Hematopoietic multipotent progenitor cell (in vitro differentiated cells): ENCODE measurements at places on chromosomes 3 and 15. TPM values are rescaled to one million over a fixed set of nuclear protein-coding genes. Genes with fewer than 3 reads are reported as not detected.

DNA sequence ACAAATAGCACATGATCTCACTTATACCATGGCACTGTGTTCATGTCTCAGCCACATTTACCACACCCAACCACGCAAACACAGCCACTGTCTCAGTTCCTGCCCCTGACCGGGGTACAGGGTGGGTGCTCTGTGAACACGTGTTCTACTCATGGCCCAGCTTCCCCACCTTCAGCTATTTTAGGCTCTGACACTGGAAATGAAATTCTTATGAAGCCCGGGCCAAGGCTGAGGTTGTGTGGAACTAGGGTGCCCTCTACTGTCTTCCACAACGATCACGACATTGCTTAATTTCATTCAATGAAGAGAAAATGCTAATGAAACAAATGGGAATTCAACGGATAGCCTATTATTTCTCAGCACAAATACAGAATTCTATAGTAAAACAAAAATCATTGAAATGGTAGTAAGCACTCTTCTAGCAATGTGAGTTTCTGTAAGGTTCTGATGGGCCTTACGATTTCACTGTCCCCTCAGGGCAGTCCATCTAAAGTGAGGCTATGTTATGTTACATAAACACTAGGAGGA lies 2.1 kb upstream of the GABRA5 start:
- peak; percentile 47 for DNase-seq

- DNase-seq: no peak
Observed at GRCh38 chr3:79167651-79168416, 600.0 kb downstream of the ROBO1 start.

DNA sequence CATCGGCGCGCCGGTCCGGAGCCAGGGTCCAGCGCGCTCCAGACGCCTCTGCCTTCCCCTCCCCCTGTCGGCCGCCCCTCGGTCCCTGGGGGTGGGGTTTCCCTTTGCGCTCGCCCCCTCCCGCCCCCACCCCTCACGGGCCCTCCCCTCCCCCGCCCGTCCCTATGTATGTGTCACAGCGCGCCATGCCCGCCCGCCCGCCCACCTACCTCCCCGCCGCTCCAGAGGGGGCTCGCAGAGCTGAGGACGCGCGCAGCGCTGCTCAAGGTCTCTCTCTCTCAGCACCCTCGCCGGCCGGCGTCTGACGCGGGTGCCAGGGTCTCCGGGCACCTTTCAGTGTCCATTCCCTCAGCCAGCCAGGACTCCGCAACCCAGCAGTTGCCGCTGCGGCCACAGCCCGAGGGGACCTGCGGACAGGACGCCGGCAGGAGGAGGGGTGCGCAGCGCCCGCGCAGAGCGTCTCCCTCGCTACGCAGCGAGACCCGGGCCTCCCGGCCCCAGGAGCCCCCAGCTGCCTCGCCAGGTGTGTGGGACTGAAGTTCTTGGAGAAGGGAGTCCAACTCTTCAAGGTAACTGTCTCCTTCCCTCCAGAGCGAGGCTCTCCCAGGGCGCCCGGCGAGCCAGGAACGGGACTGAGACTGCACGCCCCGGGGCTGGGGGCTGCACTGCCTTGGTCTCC lies at the start of gene ACAN:
Gene ACAN (plus strand): TSS at position 196 of the 679 bp plus-strand sequence. CDS start 32,771 bp downstream, outside the sequence.
- DNase-seq: no peak

DNA sequence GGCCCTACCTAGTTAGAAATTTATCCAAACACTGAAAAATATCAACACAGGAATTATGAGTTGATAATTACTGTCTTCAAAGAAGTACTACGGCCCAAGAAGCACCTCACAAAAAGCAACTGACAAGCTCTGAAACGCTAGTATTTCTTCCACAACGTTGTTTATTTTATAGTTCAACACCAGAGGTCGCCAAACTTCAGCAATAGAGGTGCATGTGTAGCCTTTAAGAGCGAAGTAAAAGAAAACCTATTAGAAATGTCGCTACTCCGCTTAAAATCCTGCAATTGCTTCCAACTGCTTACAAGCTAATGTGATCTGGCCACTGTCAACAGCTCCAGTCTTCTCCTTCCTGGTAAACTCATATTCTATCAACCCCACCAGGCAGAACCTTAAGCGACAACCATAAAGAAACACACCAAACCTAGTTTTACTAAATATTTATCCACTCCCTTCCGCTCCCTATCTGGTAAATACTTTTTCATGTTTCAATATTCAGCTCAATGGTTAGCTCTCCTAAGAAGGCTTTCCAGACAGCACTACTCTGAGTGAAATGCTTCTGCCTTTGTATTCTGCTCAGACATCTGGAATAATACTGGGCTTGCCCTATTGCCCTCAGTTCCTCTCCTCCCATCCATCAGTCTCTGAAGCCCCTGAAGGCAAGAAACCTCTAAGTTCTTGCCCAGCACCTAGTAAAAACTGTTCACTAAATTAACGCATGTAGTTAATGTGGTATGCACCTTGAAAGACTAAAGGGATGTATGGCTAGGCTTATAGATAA lies 110.2 kb downstream of the NR1I2 start:
- DNase-seq: peak; percentile 25

- no peak for DNase-seq
Observed at GRCh38 chr3:58042947-58043707, 34.9 kb downstream of the FLNB start.

DNA sequence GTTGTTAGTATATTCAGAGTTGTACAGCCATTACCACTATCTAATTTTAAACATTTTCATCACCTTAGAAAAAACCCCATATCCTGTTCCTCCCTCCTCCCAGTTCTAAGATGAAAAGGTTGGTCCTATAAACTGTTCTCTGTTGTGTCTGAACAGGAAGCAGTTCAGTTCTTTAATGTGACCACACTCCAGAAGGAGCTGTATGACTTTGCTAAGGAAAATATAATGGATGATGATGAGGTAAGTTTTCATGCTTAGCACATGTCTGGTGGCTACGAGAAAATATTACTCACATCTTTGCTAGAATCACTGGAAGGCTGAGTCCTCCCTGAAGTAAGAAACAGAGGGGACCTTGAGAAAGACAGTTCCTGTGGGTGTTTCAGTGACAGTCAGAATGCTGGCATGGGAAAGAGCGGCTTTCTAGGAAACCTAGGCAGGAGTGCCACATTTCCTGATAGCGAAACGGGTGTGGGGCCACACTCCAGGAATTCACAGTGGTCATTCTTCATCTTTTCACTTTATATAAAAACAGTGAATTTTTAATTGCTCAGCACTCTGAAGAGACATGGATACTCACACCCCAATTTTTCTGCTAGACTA lies 20.3 kb downstream of the CRTAP start:
- no peak for DNase-seq

DNA sequence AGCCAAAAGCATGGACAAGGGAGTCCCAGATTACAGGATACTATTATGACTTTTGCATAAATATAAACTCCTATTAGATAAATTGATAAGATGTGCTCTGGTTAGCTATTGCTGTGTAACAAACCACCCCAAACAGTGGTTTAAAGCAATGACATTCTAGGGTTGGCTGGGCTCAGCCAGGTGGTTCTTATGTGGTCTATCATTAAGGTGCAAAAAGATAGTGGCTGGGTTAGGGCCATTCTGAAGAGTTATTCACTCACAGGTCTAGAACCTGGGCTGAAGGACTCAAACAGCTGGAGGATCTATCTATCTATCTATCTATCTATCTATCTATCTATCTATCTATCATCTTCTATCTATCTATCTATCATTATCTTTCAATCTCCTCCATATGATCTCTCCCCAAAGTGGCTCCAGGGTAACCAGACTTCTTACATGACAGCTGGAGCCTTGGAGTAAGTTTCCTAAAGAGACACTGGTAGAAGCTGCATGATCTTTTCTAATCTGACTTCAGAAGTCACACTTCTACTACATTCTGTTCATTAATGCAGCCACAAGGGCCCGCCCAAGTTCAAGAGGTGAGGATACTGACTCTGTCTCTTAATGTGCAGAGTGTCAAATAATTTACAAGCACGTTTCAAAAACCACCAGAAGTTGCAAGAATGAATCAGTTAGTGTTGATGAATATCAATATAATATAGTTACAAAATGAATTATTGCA lies 74.9 kb upstream of the XCR1 start:
- DNase-seq: no peak

GRCh38 chr3:16385151-16385550 lies 120.1 kb downstream of the OXNAD1 start:
- no peak for DNase-seq

DNA sequence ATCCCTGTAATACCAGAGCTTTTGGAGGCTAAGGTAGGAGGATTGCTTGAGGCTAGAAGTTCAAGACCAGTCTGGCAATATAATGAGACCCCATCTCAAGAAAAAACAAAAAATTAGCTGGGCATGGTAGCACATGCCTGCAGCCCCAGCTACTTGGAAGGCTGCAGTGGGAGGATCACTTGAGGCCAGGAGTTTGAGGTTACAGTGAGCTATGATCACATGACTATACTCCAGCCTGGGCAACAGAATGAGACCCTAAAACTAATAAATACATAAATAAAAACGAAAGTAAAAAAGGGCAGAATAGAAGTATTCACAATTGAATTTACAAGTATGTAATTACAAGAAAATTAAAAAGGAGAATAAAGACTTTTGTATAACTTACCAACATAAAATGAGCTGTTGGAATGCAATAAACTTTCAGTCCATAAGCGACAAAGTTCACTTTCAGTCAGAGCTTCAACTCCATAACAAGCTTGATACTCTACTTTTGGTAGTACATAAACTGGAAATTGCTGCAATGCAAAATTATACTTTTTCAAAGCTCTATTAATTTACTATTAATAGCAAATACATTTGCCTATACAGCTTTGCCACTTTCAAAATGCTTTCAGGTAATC lies 36.8 kb downstream of the ICE2 start:
- DNase-seq: no peak

GRCh38 chr3:117880638-117881037 lies 1154.0 kb downstream of the IGSF11 start:
- DNase-seq: no peak

DNA sequence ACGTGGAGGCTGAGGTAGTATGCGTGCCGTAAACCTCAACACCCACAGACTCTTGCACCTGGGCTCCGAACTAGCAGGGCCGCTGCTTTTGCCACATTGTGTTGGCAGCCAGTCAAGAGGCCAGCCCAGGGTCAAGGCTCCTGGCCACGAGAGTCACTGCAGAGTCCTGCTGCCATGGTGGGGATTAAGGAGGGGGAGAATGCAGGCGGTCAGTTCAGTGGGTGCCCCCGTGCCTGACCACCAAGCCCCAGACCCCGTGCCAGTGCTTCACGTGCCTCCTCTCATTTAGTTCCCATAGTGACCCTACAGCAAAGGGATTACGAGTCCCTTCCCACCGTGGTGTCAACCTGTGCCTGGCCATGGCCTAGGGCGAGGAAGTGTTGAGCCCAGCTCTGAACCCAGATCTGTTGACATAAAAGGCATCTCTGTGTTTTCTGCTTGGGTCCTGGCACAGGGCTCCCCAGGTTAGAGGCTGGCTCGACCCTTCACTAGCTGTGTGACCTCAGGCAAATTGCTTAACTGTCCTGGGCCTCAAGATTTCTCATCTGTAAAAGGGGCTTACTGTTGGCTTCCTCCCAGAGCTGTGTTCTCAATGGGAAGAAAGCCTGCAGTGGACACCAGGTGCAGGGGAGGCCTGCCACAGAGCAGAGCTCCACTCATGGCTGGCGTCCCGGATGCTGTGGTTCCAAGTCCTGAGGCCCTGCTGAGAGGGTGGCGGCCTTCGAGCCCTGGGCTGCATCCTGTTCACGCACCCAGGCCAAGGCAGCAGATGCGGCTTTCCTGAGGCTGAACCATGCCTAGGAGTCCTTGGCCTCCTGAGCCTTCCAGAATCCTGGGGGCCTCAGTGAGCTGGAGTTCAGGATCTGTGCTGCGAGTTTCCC lies 32.8 kb downstream of the FBLN2 start:
- DNase-seq: peak; percentile 17

GRCh38 chr15:89646416-89647141 lies 8.7 kb downstream of the KIF7 start:
- DNase-seq: no peak

GRCh38 chr3:147797095-147797494 lies 387.9 kb downstream of the ZIC1 start:
- no peak for DNase-seq

DNA sequence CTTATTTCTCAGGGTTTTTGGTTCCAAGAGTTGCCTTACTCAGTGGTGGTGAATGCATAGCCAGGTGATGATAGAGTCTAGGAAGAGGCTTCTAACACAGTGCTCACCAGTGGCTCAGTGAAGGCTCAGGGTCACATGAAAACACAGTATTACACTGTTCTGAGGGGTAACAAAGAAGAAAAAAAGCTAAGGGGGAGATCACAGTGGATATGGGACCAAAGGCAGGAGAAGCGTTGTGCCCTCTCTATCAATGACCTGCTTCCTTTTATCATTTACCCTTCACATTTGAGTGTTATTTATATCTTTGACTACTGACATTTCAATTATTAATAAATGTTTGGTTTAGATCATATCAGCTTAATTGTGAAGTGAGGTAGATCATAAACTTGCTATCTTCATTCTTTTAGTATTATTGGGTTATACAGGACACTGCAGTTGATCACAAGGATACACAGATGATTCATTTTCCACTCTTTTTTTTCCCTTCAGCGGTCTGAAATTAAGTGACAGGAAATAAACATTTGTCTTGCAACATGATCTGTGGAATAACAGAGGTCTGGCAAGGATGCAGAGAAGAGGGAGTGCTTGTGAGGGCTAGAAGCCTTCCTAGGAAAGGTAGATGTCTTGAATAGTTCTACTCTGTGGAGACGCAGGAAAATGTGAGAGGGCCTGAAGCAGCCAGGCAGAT lies 171.7 kb downstream of the C3orf38 start:
- DNase-seq: no peak

DNA sequence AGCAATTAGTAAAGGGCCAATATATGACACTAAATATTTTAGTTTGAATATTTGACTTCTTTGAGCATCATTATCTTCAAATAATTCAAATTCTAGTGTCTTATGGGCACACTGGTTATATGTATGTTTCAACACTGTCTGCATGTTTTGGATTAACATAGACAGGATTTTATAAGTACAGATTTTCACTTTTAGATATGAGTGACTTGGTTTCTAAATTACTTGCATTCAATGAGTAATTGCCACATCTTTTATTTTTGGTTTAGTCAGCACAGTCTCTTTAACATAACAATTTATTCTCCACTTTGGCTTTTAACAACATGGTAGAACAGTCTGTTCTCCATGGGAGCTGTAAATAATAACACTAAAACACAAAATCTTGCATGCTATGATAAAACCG lies 674.8 kb downstream of the TBL1XR1 start:
- no peak for DNase-seq

DNA sequence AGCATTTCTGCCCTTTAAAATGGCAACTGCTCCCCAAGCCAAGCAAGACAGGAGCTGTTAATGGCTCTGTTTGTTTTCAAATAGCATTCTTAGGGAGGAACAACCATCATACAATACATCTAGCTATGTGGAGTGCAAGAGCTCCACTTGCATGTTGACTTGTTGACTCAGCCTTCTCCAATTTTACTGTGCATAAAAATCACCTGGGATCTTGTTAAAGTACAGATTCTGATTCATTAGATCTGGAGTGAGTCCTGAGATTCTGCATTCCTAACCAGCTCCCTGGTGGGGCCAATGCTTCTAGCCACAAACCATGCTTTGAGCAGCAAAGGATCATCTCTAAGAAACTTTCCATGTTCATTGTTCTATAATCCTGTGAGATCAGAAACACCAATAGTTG lies 171.4 kb downstream of the THRB start:
- DNase-seq: no peak

- DNase-seq: no peak
Observed at GRCh38 chr3:99471353-99472323, 166.8 kb upstream of the COL8A1 start.

RHCG gene
- total RNA-seq: not detected

ASB14 gene
- not detected for total RNA-seq

SLITRK3 gene
- total RNA-seq: not detected

TNFSF10 gene
- 34.5 TPM for total RNA-seq

KIF7 gene
- total RNA-seq: 13.2 TPM

TMC3 gene
- total RNA-seq: not detected

CGNL1 gene
- total RNA-seq: under 0.01 TPM

AGBL1 gene
- total RNA-seq: under 0.01 TPM

GP5 gene
- 0.27 TPM for total RNA-seq
